ENCODE measurements at places on chromosomes 7 and 10. TPM values are rescaled to one million over a fixed set of nuclear protein-coding genes. Genes with fewer than 3 reads are reported as not detected.

The CCSER2 gene
- 41.3 TPM for polyA plus RNA-seq

The HOXA13 gene
- polyA plus RNA-seq: not detected

The ELN gene
- polyA plus RNA-seq: not detected

The GNGT1 gene
- polyA plus RNA-seq: not detected

The RBP4 gene
- polyA plus RNA-seq: not detected

The MSS51 gene
- 0.35 TPM for polyA plus RNA-seq

The PAX2 gene
- not detected for polyA plus RNA-seq

The WBP1L gene
- polyA plus RNA-seq: 28.8 TPM

The DLG5 gene
- 0.10 TPM for polyA plus RNA-seq

The ADARB2 gene
- polyA plus RNA-seq: not detected

The VIPR2 gene
- polyA plus RNA-seq: not detected

The PRSS37 gene
- not detected for polyA plus RNA-seq

The FBH1 gene
- 85.4 TPM for polyA plus RNA-seq

The TEX36 gene
- polyA plus RNA-seq: not detected

The PSTK gene
- polyA plus RNA-seq: 7.0 TPM

The CYP3A5 gene
- polyA plus RNA-seq: 0.16 TPM
